Large intestine (tissue), 12 donors: ENCODE measurements at places on chromosomes 12 and 14. TPM values are rescaled to one million over a fixed set of nuclear protein-coding genes. Genes with fewer than 3 reads are reported as not detected.

DNA sequence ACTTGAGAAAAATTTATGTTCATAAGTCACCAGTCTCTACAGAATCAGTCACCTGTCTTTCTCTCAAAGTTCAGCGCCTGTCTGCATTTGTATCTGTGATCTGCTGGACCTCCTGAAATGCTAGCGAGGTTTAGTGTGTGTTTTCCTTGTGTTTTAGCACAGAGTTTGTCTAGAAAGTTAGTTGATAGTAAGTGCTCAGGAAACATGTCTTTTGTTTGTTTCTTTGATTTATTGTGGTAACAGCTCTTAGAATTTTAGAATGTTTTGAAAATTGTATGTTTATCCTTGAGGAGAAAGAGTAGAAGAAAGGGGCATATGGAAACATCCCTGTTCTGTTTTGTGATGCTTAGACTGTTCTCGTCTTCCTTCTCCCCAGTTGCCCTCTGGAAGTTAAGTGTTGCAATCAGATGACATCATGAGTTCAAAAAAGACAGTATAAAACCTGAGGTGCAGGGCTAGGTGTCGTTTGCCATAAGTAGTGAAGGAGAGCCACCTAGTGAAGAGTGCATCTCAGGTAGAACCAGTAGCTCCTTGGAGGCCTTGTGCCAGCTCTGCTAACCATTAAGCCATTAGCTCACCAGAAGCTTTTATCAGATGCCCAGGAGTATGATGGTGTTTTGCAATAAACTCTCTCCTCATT, 44.8 kb downstream of the FBXW8 start:
- no peak overlapping the region for H3K4me3 ChIP-seq
- H3K4me1 ChIP-seq, result no peaks in the 10 kb centered on the region
- DNase-seq, result peak; percentile 90
- H3K36me3 ChIP-seq, result peaks cover 12% of the 10 kb centered on the region
- H3K27me3 ChIP-seq, result no peaks in the 10 kb centered on the region

DNA sequence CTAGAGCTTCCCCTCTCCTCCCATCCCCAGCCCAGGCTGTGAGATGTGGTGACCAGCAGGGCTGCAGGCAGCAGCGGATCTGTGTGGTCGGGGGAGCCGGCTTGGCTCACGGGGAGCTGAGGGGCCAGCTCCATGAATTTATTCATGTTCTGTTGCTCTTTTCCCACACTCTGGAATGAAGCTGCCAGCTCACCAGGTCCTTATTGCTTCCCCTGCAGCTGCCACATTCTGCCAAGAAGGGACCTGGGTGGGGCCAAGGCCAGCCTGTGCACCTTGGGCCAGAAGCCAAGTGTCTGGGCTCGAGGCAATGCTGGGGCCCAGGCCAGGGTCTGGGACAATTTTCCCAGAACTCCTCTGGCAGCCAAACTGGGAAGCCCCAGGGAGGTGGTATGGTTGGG, 2.5 kb upstream of the C1QL4 start:
- no peak overlapping the region for H3K27ac ChIP-seq
- H3K4me3 ChIP-seq, result no peak overlapping the region
- no peak for DNase-seq
- H3K27me3 ChIP-seq, result peaks cover 100% of the 10 kb centered on the region
- no peaks in the 10 kb centered on the region for H3K36me3 ChIP-seq

DNA sequence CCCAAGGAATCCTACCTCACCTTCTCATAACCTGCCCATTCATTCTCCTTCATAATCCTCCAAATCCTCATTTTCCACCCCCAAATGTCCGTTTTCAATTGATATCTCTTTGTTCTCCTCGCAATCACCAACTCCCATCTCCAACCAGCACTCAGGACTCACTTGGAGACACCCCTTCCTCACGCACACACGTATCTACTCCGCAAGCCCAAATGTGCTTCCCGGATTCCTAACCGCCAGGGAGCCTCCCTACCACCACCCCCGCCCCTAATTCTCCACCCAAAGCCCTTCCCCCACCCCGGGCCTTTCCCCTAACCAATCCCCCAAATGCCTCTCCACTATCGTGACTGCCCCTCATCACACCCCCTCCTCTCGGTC, 304 bp downstream of the KCTD10 start:
- peaks cover 4% of the 10 kb centered on the region for H3K4me1 ChIP-seq
- peak overlapping the region; percentile 84 for H3K27ac ChIP-seq
- DNase-seq, result no peak
- H3K4me3 ChIP-seq, result peak overlapping the region; percentile 88
- peaks cover 4% of the 10 kb centered on the region for H3K36me3 ChIP-seq
- H3K27me3 ChIP-seq, result no peaks in the 10 kb centered on the region

- peak overlapping the region; percentile 35 for H3K27ac ChIP-seq
- H3K4me1 ChIP-seq, result peaks cover 15% of the 10 kb centered on the region
- peak; percentile 44 for DNase-seq
- no peak overlapping the region for H3K4me3 ChIP-seq
- no peaks in the 10 kb centered on the region for H3K27me3 ChIP-seq
- peaks cover 72% of the 10 kb centered on the region for H3K36me3 ChIP-seq
Observed at GRCh38 chr12:57093415-57094207, 4.7 kb downstream of the NAB2 start.

- H3K4me3 ChIP-seq, result no peak overlapping the region
- H3K27me3 ChIP-seq, result no peaks in the 10 kb centered on the region
- DNase-seq, result no peak
- H3K4me1 ChIP-seq, result no peaks in the 10 kb centered on the region
- no peak overlapping the region for H3K27ac ChIP-seq
Observed at GRCh38 chr14:86088156-86088555, 558.2 kb downstream of the FLRT2 start.

DNA sequence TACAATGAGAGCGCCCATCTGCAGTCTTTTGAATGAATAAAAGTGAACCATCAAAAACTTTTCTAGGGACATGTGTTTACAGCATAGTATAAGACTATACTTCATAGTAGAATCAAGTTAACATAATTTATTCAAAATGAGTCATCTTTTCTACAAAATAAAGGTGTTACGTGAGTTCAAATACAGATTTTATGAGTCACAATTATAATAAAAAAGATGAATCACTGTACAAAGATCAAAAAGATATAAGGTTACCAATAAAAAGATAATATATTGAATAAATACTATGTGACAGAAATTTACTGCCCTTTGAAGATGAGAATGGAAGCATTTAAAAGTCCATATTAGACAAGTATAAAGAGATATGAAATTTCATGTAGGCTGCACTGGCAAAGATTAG, 2.8 kb downstream of the MBIP start:
- no peak overlapping the region for H3K4me3 ChIP-seq
- peaks cover 7% of the 10 kb centered on the region for H3K36me3 ChIP-seq
- no peak overlapping the region for H3K27ac ChIP-seq
- H3K27me3 ChIP-seq, result no peaks in the 10 kb centered on the region
- DNase-seq, result no peak
- peaks cover 3% of the 10 kb centered on the region for H3K4me1 ChIP-seq

GRCh38 chr12:13101821-13102375, 1.6 kb downstream of the GSG1 start:
- peak overlapping the region; percentile 59 for H3K4me3 ChIP-seq
- H3K4me1 ChIP-seq, result peaks cover 29% of the 10 kb centered on the region
- no peaks in the 10 kb centered on the region for H3K27me3 ChIP-seq

- H3K27me3 ChIP-seq, result no peaks in the 10 kb centered on the region
- H3K27ac ChIP-seq, result no peak overlapping the region
- no peak for DNase-seq
- no peak overlapping the region for H3K4me3 ChIP-seq
- no peaks in the 10 kb centered on the region for H3K36me3 ChIP-seq
Observed at GRCh38 chr12:124208489-124208888, 86.4 kb upstream of the RFLNA start.

GRCh38 chr14:31244626-31245025, 37.0 kb upstream of the HECTD1 start:
- no peaks in the 10 kb centered on the region for H3K36me3 ChIP-seq
- H3K27ac ChIP-seq, result no peak overlapping the region

GRCh38 chr12:55845785-55846496, 3.2 kb upstream of the MMP19 start:
- peaks cover 10% of the 10 kb centered on the region for H3K27me3 ChIP-seq
- no peaks in the 10 kb centered on the region for H3K36me3 ChIP-seq
- no peak for DNase-seq
- no peak overlapping the region for H3K27ac ChIP-seq
- no peak overlapping the region for H3K4me3 ChIP-seq

GRCh38 chr12:58314610-58315009, 373.2 kb downstream of the ATP23 start:
- no peak for DNase-seq
- H3K4me3 ChIP-seq, result no peak overlapping the region
- no peaks in the 10 kb centered on the region for H3K4me1 ChIP-seq
- no peaks in the 10 kb centered on the region for H3K36me3 ChIP-seq
- no peak overlapping the region for H3K27ac ChIP-seq
- H3K27me3 ChIP-seq, result no peaks in the 10 kb centered on the region

- DNase-seq, result no peak
- H3K4me3 ChIP-seq, result no peak overlapping the region
- no peaks in the 10 kb centered on the region for H3K36me3 ChIP-seq
- peaks cover 4% of the 10 kb centered on the region for H3K4me1 ChIP-seq
- H3K27ac ChIP-seq, result no peak overlapping the region
- H3K27me3 ChIP-seq, result no peaks in the 10 kb centered on the region
Observed at GRCh38 chr12:46518729-46519128, 146.2 kb upstream of the SLC38A2 start.

DNA sequence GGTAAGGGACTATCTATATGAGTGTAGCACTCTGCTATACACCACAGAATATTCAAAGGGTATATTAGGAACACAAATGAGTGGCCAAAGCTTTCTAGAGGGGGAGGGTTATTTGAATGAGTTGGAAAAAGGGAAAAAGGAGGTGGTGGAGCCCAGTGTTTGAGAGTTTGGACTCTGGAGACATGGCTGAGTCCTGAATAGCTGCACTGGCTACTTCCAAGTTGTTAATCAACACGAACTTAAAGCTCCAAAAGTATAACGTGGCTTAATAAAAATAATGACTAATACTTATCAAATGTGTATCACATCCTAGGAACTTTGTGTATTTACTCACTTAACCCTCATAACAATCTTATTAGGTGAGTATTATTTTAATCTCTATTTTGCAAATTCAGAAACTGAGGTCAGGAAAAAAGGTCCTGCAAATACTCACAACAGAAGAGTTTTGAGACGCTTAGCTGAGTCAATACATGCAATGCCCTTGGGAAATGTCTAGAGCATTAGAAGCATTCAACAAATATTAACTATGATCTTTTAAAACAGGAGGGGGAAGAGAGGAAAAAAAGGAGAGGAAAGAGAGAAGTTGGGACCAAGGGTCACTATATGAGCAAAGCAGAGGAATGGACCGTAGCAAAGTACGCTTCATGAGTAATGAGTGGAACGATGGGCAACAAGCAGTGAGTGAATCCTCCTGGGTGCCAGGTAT, 189.5 kb upstream of the HMGA2 start:
- H3K36me3 ChIP-seq, result no peaks in the 10 kb centered on the region
- H3K27ac ChIP-seq, result peak overlapping the region; percentile 37

- H3K36me3 ChIP-seq, result no peaks in the 10 kb centered on the region
- no peak overlapping the region for H3K4me3 ChIP-seq
- peak; percentile 21 for DNase-seq
- peak overlapping the region; percentile 12 for H3K27ac ChIP-seq
- H3K4me1 ChIP-seq, result no peaks in the 10 kb centered on the region
Observed at GRCh38 chr12:46908236-46908935, 82.6 kb upstream of the SLC38A4 start.

DNA sequence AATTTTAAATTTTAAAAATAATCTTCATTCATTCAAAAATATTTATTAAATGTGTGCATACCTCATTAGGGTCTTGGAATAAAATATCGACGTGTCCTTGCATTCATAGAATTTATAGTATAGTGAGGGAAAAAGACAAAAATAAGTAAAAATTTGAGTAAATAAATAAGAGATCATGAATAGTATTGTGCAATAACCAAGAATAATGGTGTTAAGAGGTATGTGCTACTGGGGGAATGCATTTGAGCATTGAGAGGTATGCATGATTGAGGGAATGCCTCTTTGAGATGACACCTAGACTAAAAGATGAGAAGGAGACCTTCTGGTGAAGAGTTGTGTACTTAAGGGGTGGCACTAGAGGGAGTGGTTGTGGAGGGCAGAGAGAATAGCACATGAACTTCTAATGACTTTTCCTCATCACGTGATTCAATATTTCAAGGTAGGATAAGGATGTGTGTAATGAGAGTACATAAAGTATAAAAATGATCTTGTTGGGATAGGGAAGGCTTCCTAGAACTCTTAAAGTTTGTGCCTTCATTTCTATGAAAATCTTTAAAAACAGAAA, 18.8 kb upstream of the CATSPERB start:
- H3K4me1 ChIP-seq, result peaks cover 24% of the 10 kb centered on the region
- peak; percentile 62 for DNase-seq
- H3K27me3 ChIP-seq, result no peaks in the 10 kb centered on the region

DNA sequence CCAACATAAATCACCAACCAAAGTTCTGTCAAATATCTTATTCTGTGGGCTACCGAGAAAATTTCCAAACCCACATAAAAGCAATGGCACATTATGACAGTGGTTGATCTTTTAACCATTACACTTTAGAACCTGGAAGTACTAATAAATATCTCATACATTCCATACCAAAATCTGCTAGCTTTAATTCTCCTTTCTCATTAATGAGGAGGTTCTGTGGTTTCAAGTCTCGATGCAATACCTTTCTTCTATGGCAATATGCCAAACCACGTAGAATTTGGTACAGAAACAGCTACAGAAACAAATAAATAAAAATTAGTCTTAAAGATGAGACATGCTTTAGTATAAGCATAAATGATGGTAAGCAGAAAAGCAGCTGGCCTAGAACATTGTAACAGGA, 100.7 kb downstream of the ELK3 start:
- H3K4me3 ChIP-seq, result no peak overlapping the region
- no peaks in the 10 kb centered on the region for H3K4me1 ChIP-seq
- DNase-seq, result no peak
- no peaks in the 10 kb centered on the region for H3K27me3 ChIP-seq
- H3K27ac ChIP-seq, result no peak overlapping the region

DNA sequence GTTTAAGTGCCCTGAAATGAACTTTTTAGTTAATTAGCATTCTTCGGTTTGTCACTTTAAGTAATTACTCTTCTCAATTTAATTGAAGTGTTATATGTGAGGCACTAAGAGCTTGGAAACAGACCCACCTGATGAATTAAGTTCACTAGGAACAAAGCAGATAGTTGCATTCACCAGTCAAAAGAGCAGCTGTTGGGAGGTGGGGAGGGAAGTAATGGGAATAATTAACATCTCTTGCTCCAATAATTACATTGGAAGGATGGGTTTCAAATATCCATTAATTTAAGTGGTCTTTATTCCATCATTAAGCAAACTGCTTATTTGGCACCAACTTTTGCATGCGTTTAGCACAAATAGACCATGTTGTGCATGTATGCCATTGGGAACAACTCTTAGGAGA, 667.2 kb downstream of the GALC start:
- H3K27ac ChIP-seq, result no peak overlapping the region
- no peaks in the 10 kb centered on the region for H3K27me3 ChIP-seq
- DNase-seq, result no peak

- H3K27me3 ChIP-seq, result no peaks in the 10 kb centered on the region
- H3K4me1 ChIP-seq, result no peaks in the 10 kb centered on the region
- H3K4me3 ChIP-seq, result no peak overlapping the region
- no peaks in the 10 kb centered on the region for H3K36me3 ChIP-seq
Observed at GRCh38 chr12:94721173-94721572, 70.8 kb upstream of the TMCC3 start.

GRCh38 chr14:41805633-41806032, 199.0 kb downstream of the LRFN5 start:
- no peaks in the 10 kb centered on the region for H3K36me3 ChIP-seq
- H3K27ac ChIP-seq, result no peak overlapping the region
- H3K4me3 ChIP-seq, result no peak overlapping the region
- no peaks in the 10 kb centered on the region for H3K4me1 ChIP-seq

NAP1L1 gene
- polyA plus RNA-seq, result 359 TPM

RNASE2 gene
- polyA plus RNA-seq, result 0.39 TPM

KLRC4 gene
- polyA plus RNA-seq, result 0.87 TPM

MGST1 gene
- polyA plus RNA-seq, result 118 TPM

SMCO2 gene
- polyA plus RNA-seq, result 0.25 TPM

CKAP4 gene
- 31.0 TPM for polyA plus RNA-seq

DPF3 gene
- polyA plus RNA-seq, result 3.5 TPM

POTEG gene
- not detected for polyA plus RNA-seq
